Activated naive CD4-positive, alpha-beta T cell treated with Interleukin-2 at 50 U/mL for 16 hours (primary cell): ENCODE measurements at places on chromosomes 16 and 17.

DNA sequence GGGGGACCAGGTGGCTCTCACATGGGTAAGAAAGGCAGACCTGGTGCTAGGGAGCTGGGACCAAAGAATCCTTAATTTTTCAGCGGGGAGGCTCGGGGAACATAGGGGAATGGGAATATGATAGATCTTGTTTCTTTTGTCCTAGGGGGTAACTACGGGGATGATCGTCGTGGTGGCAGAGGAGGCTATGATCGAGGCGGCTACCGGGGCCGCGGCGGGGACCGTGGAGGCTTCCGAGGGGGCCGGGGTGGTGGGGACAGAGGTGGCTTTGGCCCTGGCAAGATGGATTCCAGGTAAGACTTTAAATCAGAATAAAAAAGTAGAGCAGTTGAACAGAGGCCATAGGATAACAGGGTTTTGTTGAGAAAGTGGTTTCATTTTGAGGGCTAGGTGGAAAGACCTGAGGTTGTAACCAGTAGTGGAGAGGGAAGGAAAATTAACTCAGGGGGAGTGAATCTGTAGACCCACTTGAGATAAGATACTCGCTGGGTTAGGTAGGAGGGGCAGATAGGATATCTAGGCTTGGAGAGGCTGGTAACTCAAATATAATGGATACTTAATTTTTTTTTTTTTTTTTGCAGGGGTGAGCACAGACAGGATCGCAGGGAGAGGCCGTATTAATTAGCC lies 11.0 kb downstream of the FUS start:
- no peak for DNase-seq

GRCh38 chr17:36993227-36993626 lies 44.5 kb downstream of the AATF start:
- DNase-seq, result no peak

GRCh38 chr17:28533091-28533807 lies 19.2 kb downstream of the UNC119 start:
- no peak for DNase-seq

DNA sequence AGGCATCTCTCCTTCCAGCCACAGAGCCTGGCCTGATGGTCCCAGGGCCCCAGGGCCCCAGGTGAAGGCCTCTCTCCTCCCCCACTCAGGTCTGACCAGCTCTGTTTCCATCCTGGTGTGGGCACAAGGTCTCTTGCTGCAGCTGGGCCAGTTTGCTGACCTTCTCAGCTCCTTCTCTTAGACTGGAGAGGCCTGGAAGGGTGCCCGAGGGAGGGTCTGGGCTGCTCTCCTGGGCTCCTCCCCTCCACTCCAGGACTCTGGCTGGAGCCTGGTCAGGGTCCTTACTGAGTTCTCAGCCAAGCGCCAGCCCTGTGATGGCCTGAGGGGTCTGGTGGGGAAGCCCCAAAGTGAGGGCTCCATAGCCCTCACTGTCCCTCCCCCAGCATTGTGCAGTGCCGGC lies 12.4 kb downstream of the SOCS3 start:
- no peak for DNase-seq

DNA sequence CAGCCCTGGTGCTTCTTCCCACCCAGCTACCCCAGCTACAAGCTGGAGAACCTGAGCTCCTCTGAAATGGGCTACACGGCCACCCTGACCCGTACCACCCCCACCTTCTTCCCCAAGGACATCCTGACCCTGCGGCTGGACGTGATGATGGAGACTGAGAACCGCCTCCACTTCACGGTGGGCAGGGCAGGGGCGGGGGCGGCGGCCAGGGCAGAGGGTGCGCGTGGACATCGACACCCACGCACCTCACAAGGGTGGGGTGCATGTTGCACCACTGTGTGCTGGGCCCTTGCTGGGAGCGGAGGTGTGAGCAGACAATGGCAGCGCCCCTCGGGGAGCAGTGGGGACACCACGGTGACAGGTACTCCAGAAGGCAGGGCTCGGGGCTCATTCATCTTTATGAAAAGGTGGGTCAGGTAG lies 3.6 kb downstream of the GAA start:
- DNase-seq, result no peak

- DNase-seq, result no peak
Measured at GRCh38 chr17:39095309-39095686, 56.1 kb downstream of the PLXDC1 start.

DNA sequence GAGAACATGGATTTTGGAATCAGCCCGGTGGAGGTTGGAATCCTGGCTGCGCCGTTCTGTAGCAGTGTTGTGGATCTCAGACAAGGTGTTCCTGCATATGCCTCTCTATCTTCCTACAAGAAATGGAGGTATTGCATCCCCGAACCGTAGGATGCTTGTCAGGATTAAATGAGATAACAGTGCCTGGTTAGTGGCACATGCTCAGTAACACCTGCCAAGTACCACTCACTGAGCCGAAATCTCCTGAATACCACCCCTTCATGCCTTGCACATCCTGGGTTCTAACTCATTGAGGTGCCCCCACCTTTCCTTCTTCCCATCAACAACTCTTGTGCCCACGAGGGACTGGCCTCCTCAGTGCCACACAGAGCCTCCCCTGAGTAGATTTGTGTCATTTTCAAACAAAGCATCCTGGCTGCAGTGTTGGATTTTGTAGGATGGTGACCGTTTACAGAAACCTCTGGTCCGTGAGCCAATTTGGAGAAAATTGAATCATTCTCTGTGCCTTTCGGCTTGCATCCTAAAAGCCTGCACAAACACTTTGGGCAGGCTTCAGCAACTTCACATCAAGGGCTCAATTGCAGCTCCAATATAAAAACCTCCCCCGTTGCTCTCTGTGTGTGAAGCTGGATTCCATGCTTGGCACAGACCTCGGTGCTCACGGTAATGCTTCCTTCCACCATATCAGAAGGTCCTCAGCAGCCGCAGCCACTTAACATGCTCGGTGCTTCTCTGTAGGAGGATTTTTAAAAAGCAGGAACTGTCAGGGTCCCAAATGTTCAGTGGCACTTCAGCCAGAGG lies 84.2 kb downstream of the WWOX start:
- no peak for DNase-seq
